AG04449 (cell line): ENCODE measurements at places on chromosomes 12 and 14.

GRCh38 chr12:19847294-19848059 is 408.2 kb downstream of the AEBP2 start:
- DNase-seq: no peak

DNA sequence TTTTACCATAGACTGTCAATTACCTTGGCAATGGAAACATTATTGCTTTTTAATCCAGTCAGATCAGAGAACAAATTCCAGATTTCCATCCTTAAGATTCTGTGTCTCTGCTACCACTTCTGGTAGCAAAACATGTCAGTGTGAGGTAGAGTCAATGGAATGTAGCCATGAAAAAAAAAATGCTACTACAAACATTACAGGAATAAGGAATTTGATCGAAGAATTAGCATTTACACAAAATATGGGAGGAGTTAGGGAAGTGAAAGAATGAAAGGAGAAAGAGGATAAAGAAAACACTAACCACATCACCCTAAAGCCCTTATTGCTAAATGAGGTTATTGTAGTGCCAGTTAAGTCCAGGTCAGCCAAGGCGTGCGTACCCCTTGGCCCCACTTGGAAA is 9.2 kb downstream of the MED21 start:
- peak; percentile 40 for DNase-seq

GRCh38 chr12:98592825-98593322 is 612 bp upstream of the SLC25A3 start:
- no peak for DNase-seq

DNA sequence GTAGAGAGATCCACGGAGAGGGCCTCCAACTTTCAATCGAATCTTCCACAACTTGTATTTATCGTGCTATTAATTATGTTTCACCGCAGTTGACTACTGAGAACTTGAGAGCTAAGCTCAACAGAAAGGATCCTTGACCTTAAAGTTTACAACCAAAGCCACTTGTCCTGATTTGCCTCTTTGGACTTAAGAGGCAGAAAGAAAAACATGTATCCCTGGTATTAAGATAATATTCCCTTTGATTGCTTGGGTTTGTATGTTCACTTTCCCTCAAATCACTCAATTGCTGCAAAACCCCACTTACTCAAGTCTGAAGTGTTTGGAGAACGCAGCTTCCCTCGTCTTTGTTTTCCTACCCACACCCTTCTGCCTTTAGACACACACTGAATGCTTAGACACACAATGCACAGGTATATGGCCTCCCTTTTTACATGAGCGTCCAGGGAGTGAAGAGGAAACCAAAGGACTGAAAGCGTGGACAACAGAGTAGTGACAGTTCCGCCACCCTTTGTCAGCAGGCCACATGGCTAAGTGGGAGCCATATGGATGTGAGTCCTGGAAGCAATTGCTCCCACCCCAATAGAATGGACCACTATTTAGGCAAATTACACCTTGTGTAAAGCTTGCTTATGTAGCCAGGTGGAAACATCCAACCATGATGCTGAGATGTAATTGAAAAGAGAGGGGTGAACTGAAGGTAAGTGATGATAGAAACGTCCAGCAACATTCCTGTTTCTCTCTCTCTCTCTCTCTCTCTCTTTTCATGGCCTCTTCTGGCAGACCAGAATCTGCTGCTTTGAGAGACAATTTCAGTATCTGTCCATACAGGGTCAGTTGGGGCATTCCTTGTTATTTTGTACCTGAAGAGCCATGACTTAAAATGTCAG is 1.4 kb upstream of the PKP2 start:
- DNase-seq: no peak

GRCh38 chr12:8697476-8698131 is at the start of gene RIMKLB:
RIMKLB (plus strand) TSS chr12:8697991; CDS start chr12:8713867, 15,876 bp downstream.
- no peak for DNase-seq

- DNase-seq: no peak
Measured at GRCh38 chr14:92753250-92753649, 4.8 kb upstream of the LGMN start.

DNA sequence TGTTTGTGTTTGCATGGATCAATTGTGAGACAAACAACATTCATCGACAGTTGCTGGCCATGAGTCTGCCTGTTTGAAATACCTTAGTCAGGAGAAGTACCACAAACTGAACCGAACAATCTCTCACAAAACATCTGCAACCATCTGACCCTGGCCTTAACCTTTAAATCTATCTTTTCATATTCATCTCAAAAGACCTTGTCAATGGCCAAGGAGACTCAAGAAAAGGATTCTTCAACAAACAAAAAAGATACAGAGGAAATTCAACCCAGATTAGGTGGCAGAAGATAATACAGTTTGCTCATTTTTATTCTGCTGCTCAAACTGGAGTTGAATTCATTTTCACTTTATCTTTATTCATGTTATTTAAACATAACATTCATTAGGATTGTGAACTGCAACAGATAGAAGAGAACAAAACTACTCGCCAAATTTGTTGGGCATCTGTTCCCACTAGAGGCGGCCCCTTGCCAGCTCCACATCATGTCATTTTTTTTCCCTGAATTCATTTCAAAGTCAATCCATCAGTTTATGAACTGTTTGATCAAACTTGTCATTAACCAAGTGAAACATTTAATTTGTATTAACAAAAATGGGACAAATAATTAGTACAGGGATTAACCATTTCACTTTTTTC is 152.3 kb upstream of the OTX2 start:
- no peak for DNase-seq

DNA sequence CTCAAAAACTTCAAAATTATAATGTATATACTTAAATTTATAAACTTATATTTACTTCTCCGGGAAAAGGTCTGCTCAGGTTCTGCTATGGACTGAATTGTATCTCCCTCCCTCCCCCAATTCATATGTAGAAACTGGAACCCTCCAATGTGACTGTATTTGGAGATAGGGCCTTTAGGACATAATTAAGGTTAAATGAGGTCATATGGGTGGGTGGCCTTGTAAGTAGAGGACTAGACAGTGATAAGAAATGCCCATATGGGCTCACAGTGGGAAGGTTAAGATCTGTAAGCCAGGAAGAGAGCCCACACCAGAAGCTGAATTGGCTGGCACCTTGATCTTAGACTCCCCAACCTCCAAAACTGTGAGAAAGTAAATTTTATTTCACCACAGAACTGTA is 84.5 kb downstream of the TAOK3 start:
- DNase-seq: no peak

DNA sequence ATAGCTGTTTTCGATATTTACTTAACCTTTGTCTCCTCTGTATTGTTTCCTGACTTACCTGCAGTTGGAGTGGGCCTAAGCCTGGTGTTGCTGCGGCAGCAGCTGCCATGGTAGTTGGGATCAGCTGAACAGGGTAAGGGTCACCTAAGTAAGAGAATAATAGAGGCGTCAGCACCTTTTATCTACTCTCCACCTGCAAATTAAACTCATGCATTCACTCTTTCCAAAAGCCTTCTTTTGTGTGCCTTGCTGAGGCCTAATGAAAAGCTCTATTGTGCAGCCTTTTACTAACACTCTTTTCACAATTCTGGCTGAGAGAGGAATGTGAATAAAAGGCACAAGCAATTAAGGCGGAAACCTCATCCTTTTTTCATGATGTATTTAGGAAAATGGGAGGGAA is 308.7 kb downstream of the SOX5 start:
- DNase-seq: no peak

DNA sequence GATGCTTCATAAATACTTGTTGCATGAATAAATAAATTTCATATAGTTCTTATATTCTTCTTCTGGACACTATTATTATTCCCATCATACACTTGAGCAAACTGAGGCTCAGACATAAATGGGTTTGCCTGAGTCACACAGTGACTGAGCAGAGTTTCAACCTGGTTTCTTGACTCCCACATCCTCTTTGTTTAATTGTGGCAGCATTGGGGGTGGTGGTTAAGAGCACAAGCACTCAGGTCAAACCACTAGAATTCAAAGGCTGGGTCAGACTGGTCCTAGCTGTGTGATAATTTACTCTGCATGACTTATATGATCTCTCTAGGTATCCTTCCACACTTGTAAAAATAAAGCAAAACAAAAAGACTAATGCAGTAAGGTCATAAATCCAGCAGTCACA is 274.9 kb upstream of the SRRM4 start:
- no peak for DNase-seq

DNA sequence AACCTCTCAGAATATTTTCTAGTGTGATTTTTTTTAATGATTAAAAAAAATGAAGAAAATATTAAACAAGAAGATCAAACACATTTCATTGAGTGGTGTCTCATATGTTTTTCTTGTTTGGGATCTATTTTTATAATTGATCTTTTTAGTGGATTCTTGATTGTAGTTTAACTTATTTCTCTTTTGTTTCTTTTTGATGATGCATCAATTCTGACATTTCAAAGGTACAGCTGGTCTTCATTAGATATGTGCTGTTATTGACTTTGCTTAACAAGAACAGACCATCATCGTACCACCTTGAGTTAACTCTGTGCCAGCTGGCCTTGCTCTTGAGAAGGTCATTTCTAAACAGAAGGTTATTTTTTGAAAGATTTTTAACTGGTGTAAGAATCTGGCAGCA is 45.8 kb upstream of the FGD4 start:
- DNase-seq: no peak

GRCh38 chr14:93974833-93975232 is 1.5 kb downstream of the ASB2 start:
- DNase-seq: no peak

DNA sequence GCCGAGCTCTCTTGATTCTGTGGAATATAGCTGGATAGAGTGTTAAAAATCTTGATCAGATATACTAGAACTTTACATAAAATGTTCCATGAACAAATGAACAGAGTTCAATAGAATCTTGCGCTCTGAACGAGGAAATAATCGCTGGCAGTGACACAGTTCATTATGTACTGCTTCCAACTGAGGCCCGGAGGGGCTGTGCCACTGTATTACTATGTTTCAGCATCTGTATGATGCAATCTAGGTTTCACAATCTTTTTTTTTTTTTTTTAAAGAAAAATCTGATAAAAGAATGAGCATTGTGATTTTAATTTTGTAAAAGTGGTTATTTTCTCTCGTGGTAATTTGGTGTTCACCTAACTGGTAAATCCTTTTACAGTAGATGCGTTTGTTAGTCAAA is 77.2 kb downstream of the FERMT2 start:
- no peak for DNase-seq

DNA sequence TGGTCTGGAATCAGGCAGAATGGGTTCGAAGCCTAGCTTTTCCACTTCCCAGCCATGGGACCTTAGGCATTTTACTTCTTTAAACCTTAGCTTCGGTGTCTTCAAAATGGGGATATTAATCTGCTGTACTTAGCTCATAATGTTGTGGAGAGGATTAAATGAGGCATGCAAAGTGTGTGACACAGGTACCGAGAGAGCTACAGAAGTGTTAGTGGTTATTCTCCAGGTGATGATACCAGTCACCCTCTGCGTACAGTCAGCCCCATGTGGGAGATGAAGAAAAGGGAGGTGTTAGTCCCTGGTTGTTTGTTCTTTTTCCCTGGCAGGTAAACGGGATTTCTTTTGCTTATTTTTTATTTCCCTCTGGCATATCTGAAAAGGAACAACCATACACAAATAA is 212.1 kb downstream of the PHLDA1 start:
- DNase-seq: no peak

GRCh38 chr14:38950676-38951075 is 152.4 kb downstream of the SEC23A start:
- DNase-seq: no peak

DNA sequence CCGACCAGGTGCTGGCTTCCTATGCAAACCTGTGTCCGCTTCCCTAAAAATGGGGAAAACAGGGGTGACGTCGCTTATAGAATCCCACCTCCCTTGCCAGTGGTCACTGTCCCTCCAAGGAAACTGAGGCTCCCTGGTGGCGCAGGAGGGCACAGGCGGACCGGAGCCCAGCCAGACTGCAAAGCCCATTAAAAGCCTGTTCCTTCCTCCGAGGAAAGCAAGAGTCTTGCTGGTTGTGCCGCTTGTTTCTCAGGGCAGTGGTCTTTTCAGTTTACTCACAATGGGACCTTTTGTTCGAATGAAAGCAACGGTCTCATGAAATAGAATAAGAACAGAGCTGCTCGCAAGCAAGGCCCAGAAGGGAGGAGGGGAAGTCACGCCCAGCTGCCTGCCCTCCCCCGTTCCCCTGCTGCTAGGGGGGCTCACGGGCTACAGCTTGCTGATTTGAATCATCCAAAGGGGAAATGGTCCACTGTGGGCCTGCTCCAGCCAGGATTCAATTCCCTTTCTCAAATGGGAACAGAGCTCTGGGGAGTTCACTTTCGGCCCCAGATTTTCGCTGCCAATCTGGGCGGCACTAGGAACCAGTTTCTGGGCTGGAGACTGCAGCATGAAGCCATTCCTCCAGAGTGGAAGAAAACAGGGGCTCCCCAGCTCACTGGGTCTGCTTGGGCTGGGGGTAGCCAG is 4.6 kb upstream of the SELPLG start:
- DNase-seq: no peak

GRCh38 chr14:20302042-20302755 is 3.6 kb downstream of the TTC5 start:
- DNase-seq: no peak

DNA sequence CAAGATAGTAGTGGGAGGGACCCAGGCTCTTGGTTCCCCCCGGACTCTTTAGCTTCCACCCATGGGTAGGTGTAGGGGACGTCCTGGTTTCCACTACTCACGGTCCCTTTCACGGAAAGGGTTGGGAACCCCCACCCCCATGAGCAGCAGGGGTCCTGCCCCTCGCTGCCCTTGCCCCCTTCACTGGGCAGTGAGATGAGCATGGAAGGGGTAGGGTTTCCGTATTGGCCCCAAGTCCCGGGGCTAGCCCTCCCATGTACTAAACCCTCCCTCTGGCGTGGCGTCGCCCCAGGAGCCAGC is 12.7 kb downstream of the AGAP2 start:
- DNase-seq: no peak

DNA sequence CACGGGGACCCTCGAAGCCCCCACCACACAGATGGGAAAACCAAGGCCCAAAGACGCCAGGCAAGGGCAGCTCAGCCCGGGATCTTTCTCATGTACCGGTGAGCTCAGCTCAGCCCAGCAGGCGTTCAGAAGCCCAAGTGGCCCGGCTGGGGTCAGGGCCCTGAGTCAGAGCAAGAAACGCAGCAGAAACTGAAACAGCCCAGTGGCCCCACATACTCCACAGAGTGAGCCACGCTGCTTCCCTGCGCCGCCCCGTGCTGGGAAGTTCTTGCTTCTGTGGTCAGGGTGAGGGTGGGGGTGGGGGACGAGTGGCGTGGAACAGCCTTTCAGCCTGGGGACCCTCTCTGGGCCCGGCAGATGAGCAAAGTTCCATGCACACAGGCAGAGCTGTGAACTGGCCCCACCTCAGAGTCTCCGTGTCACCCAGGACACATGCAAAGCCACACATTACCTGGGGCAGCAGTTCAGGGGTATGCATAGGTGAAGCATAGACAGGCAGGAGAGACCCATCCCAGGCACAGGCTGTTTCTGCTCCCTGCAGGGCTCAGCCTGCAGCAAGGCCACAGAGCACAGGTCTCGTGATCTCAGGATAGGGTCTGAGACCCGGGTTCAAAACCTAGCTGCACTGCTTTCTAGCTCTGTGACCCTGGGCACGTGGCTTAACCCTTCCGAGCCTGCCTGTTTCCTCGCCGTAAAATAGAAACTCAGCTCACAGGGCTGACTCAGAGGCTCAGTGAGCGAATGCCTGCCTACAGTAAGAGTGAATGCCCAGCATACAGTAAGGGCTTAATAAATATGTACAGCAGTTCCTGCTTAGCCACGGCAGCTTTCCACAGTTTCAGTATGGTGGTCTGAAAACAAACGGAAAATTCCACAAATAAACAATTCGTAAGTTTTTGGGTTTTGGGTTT is 21.6 kb downstream of the NCOR2 start:
- no peak for DNase-seq

GRCh38 chr12:125340791-125341190 is 275.6 kb downstream of the AACS start:
- DNase-seq: peak; percentile 53

- DNase-seq: no peak
Measured at GRCh38 chr14:105487449-105487985, 831 bp downstream of the CRIP1 start.
